ENCODE measurements at places on chromosomes 11 and 22.

GRCh38 chr11:72553706-72554105 lies 119.4 kb upstream of the CLPB start:
- peak; percentile 22 for DNase-seq

DNA sequence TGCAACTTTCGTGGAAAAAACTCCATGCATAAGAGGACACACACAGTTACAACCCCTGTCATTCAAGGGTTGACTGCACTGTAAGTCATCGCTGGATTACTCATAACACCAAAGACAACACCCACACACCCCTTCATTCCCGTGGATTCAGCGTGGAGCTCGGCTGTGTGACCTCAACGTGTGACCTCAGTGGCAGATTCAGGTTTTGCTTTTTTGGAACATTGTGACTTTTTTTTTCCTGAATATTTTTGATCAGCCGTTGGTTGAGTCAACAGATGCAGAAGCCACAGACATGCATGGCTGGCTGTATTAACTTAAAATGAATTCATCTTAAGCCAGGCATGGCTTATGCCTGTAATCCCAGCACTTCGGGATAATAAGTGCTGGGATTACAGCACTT lies 19.7 kb upstream of the MUC5AC start:
- no peak for DNase-seq

DNA sequence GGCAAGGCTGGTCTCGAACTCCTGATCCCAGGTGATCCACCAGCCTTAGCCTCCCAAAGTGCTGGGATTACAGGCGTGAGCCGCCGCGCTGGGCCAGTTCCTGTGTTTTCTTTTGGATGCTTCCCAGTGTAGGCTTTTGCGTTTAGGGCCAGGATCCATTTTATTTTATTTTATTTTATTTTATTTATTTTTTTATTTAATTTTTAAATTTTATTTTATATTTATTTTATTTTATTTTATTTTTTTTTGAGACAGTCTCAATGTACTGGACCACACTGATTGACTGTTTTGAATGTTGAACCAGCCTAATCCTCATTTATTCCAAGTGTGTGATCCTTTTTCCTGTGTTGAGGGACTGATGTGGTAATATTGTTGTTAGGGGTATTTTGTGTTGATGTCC lies 8.4 kb downstream of the EPS8L2 start:
- DNase-seq, result no peak

DNA sequence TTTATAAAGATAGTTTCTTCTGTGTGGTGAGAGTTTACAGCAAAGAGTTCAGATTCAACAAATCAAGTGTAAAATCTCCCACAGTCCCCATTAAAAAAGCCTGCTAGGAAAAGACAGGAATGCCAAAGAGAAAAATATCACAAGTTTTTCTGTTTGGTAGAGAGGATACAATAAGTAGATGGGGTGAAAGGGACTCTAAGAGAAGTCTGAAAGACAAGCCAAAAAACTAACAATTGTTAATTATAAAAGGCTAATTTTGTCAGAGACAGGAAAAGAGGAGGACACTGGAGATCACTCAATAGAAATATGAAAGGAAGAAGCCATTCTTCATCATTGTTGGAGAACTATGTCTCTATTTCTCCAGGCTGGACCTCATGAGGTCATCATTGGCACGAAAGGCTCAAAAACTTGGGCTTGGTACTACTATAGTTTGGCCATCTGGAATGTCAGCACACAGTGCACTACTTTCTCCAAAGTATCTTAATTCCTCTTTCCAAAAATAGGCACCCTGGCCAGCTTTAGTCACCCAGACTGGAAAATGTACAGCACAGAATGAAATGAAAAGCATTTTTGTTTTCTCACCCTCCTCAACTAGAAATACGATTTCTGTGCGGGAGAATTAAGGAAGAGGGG lies 531 bp upstream of the SOX6 start:
- DNase-seq, result no peak

DNA sequence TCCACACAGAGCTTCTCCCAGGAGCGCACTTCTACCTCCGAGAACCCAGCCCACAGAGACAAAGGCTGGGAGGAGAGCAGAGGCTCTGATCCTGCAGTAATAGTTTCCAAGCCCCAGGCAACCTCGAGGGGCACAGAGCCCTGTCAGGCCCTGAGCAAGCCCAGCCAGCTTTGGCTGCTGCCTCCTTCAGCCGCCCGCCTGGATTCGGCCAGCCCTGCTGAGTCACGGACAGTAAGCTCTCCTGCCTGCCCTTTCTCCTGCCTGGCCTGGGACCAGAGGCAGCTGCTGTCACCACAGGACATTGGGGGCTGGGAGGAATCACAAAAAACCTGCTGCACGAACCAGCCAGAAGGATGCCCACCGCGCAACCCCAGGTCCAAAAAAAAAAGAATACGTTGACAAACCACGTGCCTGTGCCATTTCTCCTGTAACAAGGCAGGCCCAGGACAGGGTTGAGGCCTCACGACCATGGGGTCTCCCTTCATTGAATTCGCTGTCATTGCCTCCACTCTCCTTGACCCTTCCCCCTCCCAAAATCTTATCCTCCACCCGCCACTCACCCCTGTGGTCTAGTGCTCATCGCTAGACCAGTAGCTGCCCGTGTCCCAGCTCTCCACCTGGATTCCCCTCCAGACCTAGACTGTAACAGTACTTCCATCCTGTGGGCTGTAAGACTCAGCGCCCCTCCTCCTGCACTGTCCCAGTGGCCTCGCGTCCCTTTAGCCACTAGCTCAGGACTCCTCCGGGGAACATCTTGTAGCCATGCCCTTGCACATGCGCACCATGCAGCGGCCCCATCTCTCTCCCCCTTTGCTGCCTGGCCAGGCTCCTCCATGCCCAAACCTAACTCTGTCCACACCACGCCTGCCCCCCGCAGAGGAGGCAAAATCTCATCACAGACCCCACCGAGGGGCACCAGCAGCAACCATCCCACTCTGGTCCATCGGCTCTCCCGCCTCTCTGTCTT lies 7.4 kb upstream of the SLC22A12 start:
- no peak for DNase-seq

DNA sequence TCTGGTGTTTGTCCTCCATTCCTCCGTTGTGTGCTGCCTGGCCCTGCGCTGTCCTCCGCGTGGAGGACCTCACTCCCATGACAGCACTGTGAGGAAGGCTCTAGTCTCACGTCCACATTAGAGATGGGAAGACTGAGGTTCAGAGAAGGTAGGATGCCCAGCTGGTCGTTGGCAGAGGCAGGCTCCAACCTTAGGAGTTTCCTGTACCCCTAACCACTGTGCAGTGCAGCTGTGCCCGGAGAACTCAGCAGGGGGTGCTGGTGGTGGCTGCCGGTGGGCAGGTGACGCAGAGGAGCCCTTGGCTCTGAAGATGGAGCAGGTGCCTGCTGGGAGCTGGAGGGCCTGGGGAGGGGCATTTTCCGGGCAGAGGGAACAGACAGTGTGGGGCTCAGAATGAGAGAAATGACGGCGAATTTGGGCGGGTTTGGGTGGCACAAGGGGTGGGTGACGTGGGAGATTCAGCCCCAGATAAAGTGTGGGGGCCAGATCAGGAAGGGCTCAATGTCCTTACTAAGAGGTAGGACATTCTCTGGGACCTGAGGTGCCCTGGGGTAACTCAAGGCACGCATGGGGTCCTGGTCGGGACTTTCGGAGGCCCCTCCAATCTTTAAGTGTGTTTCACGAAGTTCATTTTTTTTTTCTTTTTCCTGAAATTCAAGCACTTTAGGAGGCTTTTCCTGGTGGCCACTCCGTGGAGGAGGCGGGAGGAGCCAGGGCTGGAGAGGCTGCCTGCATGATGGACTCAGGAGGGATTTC lies 535.0 kb downstream of the TBC1D22A start:
- no peak for DNase-seq

DNA sequence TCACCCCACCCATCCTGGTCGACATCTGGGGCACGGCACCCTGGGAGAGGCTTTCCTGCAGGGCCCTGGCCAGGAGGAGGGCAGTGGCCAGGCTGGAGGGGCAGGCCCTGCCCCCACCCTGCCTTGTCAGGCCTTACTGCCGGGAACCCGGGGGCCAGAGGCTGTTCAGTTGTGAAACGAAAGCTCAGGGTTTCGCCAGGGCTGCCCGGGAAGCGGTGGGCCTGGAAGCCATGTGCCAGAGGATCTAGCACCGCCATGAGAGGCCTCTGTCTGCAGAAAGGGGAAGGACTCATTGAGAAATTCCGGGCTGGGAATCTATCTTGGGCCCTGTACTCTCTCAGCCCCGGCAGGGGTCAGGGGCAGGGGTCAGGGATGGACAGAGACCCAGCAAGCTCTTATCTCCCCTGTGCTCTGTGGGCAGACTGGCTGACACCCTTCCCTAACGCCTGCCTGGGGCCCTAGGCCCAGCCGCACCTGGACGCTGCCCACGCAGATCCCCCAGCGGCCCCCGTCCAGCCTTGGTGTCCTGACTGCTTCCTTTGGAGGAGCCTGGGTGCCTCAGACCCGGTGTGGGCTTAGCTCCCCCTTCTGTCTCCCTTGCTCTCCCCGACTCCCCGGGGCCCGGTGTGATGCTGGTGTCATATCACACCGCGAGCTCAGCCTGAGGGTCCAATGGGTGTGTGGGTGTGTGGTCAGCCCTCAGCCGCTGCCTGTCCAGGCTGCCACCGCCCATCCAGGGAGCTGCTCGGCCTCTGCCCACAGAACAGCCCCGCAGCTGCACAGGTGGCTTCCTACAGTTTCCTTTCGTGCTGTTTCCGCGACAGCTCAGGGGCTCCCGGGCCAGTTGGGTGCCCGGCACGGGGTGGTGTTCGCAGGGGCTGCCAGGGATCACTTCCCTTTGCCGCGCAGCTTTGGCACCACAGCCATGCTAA lies 6.5 kb downstream of the PIM3 start:
- DNase-seq, result peak; percentile 94

GRCh38 chr11:60085909-60086308 lies 2.6 kb upstream of the MS4A2 start:
- no peak for DNase-seq

GRCh38 chr11:117177534-117178209 lies 871 bp upstream of the SIDT2 start:
- no peak for DNase-seq

GRCh38 chr11:76803811-76804600 lies 20.9 kb downstream of the TSKU start:
- no peak for DNase-seq

DNA sequence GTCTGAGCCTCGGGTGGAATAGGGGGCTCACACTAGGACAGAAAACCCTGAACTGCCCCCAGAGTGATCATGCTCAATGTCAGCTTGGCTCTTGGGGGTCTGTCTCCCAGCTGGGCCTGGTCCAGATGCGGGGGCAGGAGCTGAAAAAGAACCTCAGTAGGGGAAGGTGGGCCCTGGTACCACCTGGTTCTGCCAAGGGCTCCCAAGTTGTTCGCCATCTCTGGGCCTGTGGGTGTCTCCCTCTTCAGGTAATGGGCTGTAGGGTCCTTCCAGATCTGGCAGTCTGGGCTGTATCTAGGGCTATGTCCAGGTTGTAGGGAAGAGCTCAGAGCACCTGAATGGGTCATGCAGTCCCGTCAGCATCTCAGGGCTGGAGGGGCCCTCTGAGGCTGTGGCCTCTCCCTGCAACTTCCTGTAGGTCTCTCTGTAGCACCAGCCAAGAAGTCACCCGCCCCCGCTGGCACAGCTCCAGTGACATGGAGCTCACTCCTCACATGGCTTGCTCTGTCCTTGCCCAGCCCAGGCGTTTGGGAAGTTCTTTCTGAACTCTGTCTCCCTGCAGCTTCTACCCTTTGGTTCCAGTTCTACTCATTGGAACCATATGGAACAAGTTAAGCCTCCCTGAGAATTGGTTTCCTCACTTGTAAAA lies 33.0 kb upstream of the SOX10 start:
- DNase-seq, result no peak

- DNase-seq, result peak; percentile 79
These were observed 5.5 kb downstream of the KIAA0930 start for GRCh38 chr22:45235101-45235777.

GRCh38 chr11:122843281-122844141 lies 5.2 kb downstream of the CRTAM start:
- DNase-seq, result no peak

DNA sequence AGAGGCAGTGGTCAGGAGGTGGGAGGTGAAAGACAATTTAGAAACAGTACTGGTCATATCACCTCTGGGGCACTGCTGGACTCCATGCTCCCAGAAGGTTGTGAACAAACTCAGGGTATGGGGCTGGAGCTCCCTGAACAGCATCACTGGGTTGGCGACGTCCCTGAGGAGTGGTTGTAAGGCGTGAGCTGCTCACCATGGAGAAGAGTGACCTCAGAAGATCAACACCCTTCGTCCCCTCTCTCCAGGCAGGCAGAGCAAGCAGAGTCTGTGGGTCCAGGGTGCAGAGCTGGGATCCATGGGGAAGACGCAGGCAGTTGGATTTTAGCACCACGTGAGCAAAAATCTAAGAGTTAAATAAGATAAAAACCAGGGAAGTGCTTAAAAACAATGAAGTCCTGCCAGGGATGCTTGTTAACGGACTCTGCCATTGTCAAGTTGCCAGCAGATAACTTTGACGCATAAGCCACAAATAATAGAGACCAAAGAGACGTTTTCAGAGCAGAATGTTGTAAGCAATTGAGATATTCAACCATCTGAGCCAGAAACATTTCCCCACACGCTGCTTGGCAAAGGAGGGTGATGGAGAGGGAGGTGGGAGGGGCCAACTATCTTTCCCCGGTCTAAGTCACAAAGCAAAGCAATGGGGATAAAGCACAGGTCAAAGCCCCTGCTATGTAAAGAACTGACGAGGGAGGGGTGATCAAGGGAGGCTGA lies 13.6 kb downstream of the PNPLA5 start:
- DNase-seq, result no peak

DNA sequence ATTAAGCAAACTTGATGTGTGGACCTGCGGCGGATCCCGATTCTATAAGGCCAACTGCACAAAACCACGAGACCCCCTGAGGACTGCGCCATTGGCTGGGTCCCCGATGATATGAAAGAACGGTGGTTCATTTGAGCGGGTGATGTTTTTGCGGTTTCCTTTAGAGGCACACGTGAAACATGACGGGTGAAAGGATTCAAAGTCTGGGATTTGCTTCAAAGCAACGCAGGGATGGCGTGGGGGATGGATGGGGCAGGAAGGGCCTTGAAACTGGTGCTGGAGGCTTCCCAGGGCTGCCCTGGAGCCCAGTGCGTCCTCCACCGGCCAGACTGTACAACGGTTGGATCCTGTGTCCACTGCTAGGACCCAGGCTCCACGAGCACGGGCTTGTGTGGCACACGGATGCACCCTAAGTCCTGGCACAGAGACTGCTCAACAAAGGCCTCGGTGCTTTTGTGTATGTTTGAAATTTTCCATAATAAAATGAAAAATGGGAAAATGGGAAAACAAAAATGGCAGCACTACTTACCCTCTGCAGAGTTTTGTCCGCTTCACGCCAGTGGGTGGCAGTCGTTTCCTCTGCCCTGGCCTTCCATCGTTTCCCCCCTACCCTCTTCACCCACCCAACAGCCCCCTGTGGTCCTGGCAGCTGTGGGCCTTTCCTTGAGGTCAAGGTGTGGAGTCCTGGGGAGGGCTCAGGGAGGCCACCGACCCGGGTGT lies 3.6 kb downstream of the ASCL2 start:
- no peak for DNase-seq

- DNase-seq, result no peak
These were observed 955.5 kb upstream of the CHORDC1 start for GRCh38 chr11:91178366-91178765.

DNA sequence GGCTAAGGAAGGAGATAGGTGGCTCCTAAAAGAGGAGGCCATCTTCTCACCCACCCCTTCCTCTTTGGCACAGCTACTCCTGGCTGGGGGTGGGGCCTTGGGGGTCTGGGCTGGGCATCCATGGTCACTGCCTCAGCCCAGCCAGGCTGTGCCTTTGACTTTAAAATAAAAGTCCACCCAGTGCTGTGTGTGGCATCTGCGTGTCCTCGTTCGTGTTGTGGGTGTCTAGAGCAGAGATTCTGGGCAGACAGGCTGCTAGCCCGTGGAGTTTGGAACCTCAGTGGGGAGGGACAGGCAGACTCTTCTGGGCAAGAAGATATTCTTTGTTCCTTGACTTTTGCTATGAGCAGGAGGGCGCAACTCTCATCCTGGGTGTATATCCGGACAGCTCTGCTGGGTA lies 13.1 kb downstream of the RPS6KA4 start:
- DNase-seq, result no peak
